ENCODE measurements at places on chromosomes 16 and 17.

DNA sequence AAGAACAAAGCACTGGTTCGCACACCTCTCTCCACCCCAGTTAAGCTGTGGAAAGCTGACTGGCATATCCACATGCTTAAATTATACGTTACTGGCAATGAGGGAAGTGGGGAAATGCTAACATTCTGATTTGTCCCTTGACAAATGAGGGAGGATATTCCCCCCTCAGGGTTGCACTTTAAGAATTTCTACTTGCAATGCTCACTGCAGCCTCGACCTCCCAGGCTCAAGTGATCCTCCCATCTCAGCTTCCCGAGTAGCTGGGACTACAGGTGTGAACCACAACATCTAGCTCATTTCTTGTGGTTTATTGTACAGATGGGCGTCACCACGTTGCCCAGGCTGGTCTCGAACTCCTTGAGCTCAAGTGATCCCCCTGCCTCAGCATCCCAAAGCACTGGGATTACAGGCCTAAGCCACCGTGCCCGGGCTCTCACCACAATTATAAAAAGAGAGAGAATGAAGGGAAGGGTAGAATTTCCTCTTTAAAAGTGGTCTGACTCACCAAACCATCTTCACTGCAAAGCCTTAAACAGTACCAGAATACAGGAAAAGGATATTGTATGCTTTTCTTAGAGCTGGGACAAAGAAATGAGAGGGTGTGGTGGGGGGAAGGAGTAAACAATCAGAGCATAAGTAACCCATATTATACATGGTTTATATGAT is 38.9 kb downstream of the KANSL1 start:
- no peak for DNase-seq

DNA sequence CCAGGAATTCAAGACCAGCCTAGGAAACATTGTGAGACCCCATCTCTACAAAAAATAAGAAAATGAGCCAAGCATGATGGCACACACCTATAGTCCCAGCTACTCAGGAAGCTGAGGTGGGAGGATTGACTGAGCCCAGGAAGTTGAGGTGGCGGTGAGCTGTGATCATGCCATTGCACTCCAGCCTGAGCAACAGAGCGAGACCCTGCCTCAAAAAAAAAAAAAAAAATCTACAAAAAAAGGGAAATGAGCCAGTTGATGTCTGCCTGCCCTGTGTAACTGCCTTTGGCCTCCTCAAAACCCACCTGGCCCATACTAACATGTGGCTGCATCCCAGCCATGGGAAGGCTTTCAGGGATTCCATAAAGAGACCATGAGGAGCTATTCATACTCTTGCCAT is 4.5 kb downstream of the RANBP10 start:
- no peak for DNase-seq

GRCh38 chr17:56177361-56177760 is 24.1 kb downstream of the ANKFN1 start:
- DNase-seq = no peak

DNA sequence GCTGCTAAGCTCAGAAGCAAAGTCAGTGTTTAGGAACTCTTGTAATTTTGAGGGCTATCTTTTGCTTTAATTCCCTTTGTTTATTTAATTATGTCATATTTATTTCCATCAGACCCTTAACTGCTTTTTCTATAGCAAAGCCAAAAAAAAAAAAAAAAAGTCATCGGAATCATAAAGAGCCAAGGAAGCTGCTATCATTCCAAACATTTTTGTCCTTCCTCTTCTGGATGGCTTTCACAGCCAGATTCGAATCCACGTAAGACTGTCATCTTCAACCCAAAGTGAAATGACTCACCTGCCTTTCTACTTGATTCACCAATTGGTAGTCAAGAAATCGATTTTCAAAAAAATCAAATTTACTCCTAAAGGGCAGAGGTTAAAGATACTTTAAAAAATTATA is 38.4 kb downstream of the WIPI1 start:
- DNase-seq = no peak

- DNase-seq = no peak
Observed at GRCh38 chr16:35193956-35194355, 1734.5 kb downstream of the TP53TG3F start.

- no peak for DNase-seq
Observed at GRCh38 chr17:63232565-63233310, 213.4 kb downstream of the CYB561 start.

DNA sequence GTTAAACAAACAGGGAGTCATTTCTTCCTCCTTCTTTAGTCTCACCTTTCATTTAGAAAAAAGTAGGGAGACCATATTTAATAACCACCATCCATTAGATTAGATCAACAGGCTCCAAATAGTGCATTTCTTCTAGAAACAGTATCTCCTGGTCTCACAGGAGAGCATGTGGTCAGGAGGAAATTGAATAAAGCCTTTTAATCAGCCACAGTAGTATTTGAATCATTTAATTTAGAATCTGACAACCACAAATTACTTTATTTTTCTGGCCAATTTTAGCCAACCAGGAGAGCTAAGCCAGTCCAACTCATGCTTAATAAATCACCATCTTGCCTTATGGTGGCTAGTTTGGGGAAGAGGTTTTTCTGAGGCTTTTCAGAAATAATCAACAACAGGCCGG is 26.3 kb upstream of the ZFP90 start:
- DNase-seq = no peak

GRCh38 chr17:77879226-77879895 is 79.1 kb upstream of the TNRC6C start:
- no peak for DNase-seq

GRCh38 chr17:11332706-11333105 is 91.7 kb downstream of the SHISA6 start:
- DNase-seq = no peak

DNA sequence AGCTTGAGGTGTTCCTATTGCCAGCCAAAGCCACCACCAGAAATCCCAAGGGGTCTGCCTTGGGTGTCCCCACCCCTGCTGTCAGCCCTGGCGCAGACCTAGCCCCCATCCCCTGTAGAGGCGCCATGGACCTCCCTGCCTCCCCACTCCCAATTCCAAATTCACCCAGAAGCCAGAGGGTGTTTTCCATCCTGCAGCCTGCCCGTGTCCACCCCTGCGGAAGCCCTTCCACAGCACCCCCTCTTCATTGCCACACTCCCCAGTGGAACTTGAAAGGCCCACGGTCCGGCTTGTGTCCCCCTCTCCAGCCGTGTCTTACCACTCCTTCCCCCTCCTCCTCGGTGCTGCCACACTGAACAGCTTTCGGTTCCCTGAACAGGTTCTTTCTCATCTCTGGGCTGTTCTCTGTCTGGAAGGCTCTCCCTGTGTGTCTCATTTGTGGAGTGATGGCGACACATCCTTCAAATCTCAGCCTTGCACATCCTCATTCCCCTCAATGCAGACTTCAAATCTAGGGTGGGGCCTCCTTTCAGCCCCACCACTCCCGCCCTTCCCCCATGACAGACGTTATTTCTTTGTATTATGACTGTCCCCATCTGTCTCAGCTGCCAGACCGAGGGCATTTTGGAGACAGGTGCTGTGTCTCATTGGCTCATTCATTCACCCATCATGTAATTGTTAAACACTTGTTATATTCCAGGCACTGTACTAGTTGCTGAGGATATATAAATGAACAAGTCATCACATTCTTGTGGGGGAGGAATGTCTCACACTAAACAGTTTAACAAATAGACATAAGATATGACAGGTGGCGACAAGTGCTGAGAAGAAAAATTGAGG is 36.3 kb downstream of the ADGRG5 start:
- no peak for DNase-seq

DNA sequence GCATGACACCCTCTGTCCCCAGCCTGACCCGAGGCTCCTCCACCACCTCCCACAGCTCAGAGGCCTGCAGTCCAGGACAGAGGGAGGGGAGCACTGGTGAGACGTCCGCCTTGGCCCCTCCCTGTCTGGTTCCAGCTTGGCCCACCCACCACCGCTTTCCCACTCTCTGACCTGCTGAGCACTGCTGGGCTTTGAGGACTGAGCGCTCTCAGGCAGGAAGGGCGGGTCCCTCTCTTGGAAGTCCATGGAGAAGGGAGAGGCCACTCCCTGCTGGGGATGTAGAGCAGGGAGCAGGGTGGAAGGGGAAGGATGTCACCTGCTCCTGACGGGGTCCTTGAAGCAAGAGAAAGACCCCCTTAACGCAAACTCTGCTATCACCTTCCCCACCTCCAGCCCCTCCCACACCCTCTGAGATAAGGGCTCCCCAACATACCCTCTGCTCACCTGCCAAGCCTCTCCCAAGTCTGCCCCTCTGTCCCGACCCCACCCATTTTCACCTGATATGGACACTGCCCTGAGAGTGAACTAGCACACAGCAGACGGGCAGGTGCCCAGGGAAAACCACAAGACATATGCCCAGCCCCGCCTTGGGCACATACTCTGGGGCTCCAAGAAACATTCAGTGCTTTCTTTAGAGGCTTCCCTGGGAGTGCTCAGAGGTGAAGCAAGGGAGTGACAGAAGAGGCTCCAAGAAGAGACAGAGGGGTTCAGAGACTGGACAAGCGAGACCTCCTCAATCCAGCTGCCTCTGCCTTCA is 1.4 kb downstream of the OSBPL7 start:
- no peak for DNase-seq

- no peak for DNase-seq
Observed at GRCh38 chr17:41278176-41278955, 2.9 kb downstream of the KRTAP9-7 start.

GRCh38 chr17:42321555-42321954 is 33.3 kb downstream of the STAT5A start:
- no peak for DNase-seq

GRCh38 chr17:35786941-35787432 is 8.5 kb downstream of the MMP28 start:
- DNase-seq = no peak

DNA sequence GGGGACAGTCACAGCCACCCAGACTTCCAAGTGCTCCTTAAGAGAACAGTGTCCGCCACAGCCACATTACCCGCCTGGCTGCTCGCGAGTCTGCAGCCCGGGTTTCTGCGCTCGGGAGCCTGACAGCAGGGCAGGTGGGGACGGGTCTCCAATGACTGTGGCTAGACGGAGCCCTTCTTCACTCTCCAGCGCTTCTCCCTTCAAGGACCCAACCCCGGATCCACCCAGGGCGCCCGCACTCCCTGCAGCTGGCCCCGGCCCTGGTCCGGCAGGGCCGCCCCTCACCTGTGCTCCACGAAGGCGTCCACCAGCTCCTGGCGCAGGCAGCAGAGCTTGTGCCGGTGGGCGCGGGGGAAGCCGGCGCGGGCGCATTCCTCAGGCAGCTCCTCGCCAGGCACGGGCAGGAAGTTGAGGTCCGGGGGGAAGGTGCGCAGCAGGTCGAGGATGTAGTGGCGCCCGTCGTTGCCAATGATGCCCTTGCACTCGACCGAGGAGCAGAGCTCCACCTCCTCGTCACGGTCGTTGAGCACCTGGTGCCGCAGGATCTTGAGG is 13.9 kb downstream of the CLUH start:
- no peak for DNase-seq

- DNase-seq = no peak
Observed at GRCh38 chr17:5511401-5512225, 25.2 kb downstream of the MIS12 start.

GRCh38 chr17:2940352-2940751 is 123.1 kb downstream of the OR1D5 start:
- no peak for DNase-seq

DNA sequence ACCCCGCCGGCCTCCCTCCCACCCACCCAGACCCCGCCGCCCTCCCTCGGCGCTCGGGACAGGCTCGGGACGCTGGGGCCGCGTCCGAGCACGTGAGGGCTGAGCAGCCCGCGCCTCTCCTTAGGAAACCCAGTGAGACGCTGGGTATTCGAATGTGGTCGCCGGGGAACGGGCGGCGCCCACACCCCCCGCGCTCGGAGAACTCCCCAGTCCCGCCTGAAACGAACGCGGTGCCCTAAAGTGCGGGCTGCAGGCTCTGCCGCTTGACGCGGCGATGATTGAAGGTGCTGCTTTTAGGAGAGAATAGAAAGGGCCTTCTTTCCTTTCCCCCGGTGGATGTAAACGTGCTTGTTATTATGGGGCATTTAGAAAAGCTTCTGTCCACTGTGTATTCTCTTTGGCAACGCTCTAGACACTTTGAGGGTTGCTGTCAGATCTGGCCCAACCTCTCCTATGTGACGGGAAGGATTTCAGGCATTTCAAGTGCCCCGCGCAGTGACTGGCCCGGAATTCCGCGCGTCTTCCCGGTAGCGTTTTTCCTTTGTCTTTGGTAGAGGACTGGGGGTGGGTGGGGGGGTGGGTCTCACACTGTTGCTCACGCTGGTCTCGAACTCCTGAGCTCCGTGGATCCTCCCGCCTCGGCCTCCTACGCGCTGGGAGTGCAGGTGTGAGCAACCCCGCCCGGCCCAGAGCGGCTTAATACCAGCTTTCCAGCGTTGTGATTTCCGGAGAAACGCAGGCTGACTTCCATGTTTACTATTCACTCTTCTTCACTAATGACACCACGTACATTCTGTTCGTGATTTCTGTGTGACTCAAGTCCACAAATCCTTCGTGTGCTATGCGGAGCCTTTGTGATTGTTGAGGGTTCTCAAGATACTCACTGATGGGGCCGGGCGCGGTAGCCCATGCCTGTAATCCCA is 21.8 kb upstream of the FOXK2 start:
- DNase-seq = peak; percentile 33

GRCh38 chr17:49841548-49841947 is 6.3 kb downstream of the TAC4 start:
- DNase-seq = no peak

GRCh38 chr17:49741009-49741691 is 22.8 kb downstream of the FAM117A start:
- no peak for DNase-seq

- no peak for DNase-seq
Observed at GRCh38 chr17:9115214-9116191, 94.2 kb downstream of the NTN1 start.

- DNase-seq = no peak
Observed at GRCh38 chr16:27718201-27719105, 168.5 kb downstream of the KATNIP start.

DNA sequence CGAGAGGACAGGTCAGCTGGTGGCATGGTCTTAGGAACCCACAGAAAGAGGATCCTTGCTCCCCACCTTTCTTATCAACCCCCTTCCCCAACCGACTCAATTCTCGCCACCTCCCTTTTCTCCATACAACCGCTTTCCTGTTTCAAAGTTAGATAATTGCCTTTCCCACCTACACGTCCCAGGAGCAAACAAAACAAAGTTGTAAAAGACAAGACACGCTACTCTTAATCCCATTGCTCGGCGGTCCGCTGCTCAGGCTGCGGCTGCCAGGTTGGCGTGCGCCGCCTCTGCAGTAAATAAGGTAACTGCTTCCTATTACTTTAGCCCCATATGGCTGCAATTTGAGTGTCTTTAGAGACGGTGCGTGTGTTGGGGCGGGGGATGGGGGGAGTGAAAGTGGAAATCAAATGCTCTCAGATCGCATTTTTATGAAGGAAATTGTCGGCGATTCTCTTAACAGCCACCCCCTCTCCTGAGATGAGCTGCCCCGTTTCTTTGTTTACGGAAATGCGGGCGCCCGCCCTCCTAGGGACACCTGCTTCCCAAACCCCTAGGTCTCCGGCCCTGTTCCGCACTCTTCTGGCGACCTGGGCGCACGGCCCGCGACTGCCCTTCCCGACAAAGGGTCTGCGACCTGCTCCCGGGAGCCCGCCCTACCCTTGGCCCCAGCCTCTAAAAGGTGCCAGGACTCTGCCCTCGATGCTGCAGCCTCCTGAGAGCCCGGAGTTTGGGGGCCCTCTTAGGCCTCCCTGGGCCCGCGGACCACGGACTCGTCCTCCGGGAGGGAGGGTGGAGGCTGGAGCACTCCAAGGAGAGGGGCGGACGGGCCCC is 3.7 kb upstream of the CBX8 start:
- DNase-seq = peak; percentile 31

GRCh38 chr16:20944861-20945574 is 44.4 kb downstream of the LYRM1 start:
- no peak for DNase-seq
